ENCODE measurements at places on chromosomes 1 and 21.

DNA sequence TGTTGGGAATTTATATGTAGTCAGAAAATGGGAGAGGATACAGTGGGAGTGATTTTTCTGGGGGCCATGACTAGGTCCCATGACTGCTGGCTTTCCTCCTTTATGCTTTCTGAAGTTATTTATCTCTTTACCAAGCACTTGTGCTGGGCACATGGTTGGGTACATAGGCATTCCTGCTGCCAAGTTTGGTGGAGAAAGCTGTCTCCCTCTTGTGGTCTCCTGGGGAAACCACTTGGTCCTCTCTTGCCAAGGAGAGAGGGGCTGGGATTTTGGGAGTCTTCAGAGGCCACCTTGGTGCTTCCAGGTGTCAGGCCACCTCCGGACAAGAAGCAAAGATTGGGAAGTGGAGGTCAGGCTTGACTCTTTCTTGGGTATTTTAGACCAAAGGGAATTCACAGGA lies 120.2 kb upstream of the KCNE2 start:
- H3K27ac ChIP-seq: no peak overlapping the region
- no peak overlapping the region for H3K4me3 ChIP-seq
- no peaks in the 10 kb centered on the region for H3K27me3 ChIP-seq
- H3K36me3 ChIP-seq: peaks cover 18% of the 10 kb centered on the region

DNA sequence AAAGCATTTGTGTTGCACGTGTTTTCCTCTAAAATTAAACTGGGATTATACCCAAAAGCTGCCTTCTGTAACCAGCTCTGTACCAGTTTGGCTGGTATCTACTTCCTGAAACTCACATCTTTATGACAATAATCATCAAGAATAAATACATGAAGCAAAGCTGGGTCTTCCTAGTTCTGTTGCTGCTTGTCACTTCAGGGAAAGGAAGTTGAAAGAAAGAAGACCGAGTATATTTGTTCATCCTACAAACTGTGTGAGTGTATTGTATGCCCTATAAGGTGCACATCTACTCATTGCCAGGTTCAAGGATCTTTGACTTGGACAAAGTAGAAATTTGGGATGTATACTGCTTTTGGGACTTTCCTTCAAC lies 29.1 kb upstream of the IFNGR2 start:
- H3K36me3 ChIP-seq: peaks cover 18% of the 10 kb centered on the region
- no peaks in the 10 kb centered on the region for H3K27me3 ChIP-seq
- no peak overlapping the region for H3K4me3 ChIP-seq
- H3K4me1 ChIP-seq: peaks cover 2% of the 10 kb centered on the region

DNA sequence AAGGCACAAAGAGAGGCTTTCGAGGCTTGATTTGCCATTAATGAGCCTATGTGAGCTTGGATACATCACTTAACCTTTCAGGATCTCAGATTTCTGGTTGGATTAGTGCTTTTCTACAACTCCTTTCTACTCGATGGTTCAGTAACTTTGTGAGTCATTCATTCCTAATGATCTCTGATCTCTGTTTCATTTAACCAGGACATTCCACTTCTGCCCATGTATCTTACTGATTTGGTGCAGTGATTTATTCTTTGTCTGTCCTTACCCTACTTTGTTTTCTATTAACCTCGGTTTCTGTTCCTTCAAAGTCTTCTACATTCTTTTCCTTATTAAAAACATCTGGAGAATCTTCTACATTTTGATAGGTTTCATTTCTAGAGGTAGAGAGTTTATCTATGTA lies 94.6 kb upstream of the ZBTB18 start:
- H3K4me1 ChIP-seq: peaks cover 11% of the 10 kb centered on the region
- no peak for DNase-seq
- H3K27ac ChIP-seq: no peak overlapping the region
- no peaks in the 10 kb centered on the region for H3K27me3 ChIP-seq
- H3K4me3 ChIP-seq: no peak overlapping the region

DNA sequence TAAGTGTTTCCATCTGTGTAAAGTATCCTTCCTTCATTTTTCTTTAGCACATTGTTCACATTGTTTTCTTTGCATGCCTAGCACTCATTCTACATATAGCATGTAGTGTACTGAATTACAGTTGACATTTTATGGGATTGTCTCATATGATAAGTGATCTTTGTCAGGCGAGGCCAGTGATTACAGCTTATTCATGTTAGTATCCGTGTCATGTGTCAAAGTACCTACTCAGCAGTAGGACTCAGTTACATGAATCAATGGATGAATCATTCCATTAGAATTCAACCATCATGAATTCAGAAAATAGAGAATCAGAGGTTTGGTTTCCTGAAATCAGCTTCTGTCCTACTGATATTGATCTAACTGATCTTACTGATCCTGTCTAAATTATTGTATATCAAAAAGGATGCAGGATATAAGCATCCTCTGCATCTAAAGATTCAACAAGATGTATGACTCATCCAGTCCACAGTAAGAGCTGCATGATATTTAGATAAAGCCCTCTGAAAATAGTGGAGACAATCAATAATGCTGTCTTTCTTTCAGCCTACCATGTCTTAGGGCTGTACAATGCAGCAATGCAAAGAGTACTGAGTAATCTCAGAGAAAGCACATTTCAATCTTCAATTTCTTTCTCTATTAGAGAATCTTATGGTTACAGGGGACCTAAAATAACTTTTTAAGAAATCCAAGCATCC lies 20.7 kb upstream of the HRNR start:
- no peaks in the 10 kb centered on the region for H3K4me1 ChIP-seq
- H3K4me3 ChIP-seq: no peak overlapping the region
- H3K27me3 ChIP-seq: peaks cover 8% of the 10 kb centered on the region
- peaks cover 80% of the 10 kb centered on the region for H3K36me3 ChIP-seq

DNA sequence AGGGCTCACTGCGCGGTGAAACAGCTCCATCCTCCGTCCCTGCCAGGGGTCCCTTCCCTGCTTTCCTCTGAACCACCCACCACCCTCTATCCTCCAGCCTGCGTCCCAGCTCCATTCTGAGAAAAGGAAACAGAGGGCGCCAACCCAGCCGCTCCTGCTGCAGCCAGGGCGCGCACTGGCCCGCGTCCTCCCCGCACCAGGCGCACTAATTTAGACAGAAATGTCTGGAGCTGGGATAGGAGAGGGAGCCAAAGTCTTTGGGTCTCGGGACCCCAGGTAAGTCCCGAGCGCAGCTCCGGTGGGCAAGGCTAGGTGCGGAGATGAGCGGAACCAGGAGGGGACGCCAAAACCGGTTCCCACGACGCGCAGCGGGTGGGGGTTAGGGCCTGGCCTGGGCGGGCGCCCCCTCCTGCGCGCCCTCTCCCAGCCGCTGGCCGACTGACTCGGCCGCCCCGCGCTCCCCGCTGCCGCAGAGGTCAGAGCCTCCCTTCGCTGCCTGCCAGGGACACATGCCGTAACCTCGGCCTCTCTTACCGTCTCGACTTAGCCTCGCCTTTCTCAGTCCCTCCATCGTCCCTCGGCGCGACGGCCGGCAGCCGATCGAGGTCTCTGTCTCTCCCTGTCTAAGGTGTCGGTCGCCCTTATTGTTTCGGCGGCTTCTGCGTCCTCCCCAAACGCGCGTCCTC lies 2.0 kb downstream of the CAMK2N1 start:
- peaks cover 44% of the 10 kb centered on the region for H3K4me1 ChIP-seq
- peaks cover 77% of the 10 kb centered on the region for H3K27me3 ChIP-seq
- DNase-seq: peak; percentile 58
- H3K4me3 ChIP-seq: peak overlapping the region; percentile 82
- peaks cover 2% of the 10 kb centered on the region for H3K36me3 ChIP-seq
- no peak overlapping the region for H3K27ac ChIP-seq

GRCh38 chr1:119266386-119266785 lies 102.2 kb upstream of the HAO2 start:
- no peak for DNase-seq
- H3K27ac ChIP-seq: no peak overlapping the region
- H3K4me3 ChIP-seq: no peak overlapping the region

GRCh38 chr1:167704715-167705114 lies 17.1 kb upstream of the MPZL1 start:
- DNase-seq: no peak
- H3K36me3 ChIP-seq: no peaks in the 10 kb centered on the region
- no peaks in the 10 kb centered on the region for H3K27me3 ChIP-seq
- H3K27ac ChIP-seq: no peak overlapping the region
- peaks cover 44% of the 10 kb centered on the region for H3K4me1 ChIP-seq

DNA sequence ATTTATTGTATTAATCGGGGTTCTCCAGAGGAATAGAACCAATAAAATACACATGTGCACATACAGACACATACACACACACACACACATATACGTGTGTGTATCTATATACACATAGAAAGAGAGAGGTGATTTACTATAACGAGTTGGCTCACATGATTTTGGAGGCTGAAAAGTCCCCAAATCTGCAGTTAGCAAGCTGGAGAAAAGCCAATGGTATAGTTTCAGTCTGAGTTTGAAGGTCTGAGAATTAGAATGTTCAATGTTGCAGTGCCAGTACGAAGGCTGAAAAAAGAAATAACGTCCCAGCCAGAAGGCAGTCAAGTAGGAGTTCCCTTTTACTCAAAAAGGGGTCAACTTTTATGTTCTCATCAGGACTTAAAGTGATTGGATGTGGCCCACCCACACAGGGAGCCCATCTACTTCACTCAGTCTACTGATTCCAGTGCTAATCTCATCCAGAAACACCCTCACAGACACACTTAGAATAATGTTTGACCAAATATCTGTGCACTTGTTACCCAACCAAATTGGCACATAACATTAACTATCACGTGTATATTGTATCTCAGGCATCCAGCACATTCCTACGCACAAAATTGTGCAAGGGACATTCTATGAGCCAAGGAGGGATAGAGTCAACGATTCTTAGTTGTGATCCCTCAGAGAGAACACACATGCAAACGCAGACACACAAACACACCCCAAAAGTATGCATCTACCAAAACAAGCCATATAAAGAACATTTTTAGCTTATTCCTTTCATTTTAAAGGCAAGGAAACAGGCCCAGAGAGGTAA lies 195.5 kb upstream of the DUSP10 start:
- H3K27me3 ChIP-seq: no peaks in the 10 kb centered on the region
- H3K36me3 ChIP-seq: no peaks in the 10 kb centered on the region
- H3K4me3 ChIP-seq: no peak overlapping the region
- no peak for DNase-seq

- no peak for DNase-seq
- peaks cover 28% of the 10 kb centered on the region for H3K4me1 ChIP-seq
- no peaks in the 10 kb centered on the region for H3K27me3 ChIP-seq
- no peak overlapping the region for H3K4me3 ChIP-seq
- no peak overlapping the region for H3K27ac ChIP-seq
These were observed 12.0 kb downstream of the PGBD5 start for GRCh38 chr1:230414102-230414501.

GRCh38 chr1:235325854-235326253 lies 2.1 kb downstream of the ARID4B start:
- H3K4me3 ChIP-seq: peak overlapping the region; percentile 98
- no peaks in the 10 kb centered on the region for H3K27me3 ChIP-seq
- H3K27ac ChIP-seq: peak overlapping the region; percentile 86
- peaks cover 28% of the 10 kb centered on the region for H3K36me3 ChIP-seq
- no peak for DNase-seq

- H3K27me3 ChIP-seq: peaks cover 30% of the 10 kb centered on the region
- peaks cover 57% of the 10 kb centered on the region for H3K4me1 ChIP-seq
- H3K36me3 ChIP-seq: no peaks in the 10 kb centered on the region
- no peak overlapping the region for H3K27ac ChIP-seq
- H3K4me3 ChIP-seq: no peak overlapping the region
- DNase-seq: no peak
These were observed 412 bp downstream of the ABCA4 start for GRCh38 chr1:94120570-94120901.

DNA sequence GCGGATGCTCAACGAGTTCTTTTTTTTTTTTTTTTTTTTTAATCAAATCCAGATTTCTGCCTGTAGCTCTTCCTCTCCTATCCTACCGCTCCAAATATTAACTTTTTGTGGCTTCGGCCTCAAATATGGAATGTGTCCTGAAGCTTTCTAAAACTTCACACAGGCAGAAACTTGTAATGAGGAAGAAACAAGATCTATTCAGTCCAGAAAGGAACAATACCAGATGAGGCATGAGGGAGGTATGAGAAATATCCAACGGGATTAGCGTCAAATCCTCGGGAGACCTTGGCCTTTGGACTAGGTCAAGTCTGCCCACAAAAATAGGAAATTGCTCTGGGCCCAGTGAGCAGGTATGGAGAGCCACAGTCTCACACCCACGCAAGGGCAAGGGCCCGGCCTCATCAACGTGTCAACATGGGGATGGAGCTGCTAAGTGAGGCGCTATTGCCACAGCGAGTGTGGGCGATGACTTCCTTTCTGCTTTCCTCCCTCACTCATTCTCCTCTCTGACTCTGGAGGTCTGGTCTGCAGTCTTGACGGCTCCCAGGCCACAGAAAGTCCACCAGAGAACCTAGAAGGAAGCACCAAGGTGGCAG lies 66.6 kb downstream of the BCAR3 start:
- DNase-seq: no peak
- H3K27me3 ChIP-seq: no peaks in the 10 kb centered on the region

GRCh38 chr1:54248966-54249365 lies 49.0 kb downstream of the MRPL37 start:
- H3K27ac ChIP-seq: peak overlapping the region; percentile 12
- no peak for DNase-seq
- peaks cover 3% of the 10 kb centered on the region for H3K4me1 ChIP-seq
- H3K36me3 ChIP-seq: peaks cover under 1% of the 10 kb centered on the region
- no peaks in the 10 kb centered on the region for H3K27me3 ChIP-seq

GRCh38 chr1:1020415-1021009 lies 592 bp downstream of the AGRN start:
- DNase-seq: no peak
- peaks cover 31% of the 10 kb centered on the region for H3K4me1 ChIP-seq
- H3K4me3 ChIP-seq: peak overlapping the region; percentile 62
- H3K27ac ChIP-seq: no peak overlapping the region

DNA sequence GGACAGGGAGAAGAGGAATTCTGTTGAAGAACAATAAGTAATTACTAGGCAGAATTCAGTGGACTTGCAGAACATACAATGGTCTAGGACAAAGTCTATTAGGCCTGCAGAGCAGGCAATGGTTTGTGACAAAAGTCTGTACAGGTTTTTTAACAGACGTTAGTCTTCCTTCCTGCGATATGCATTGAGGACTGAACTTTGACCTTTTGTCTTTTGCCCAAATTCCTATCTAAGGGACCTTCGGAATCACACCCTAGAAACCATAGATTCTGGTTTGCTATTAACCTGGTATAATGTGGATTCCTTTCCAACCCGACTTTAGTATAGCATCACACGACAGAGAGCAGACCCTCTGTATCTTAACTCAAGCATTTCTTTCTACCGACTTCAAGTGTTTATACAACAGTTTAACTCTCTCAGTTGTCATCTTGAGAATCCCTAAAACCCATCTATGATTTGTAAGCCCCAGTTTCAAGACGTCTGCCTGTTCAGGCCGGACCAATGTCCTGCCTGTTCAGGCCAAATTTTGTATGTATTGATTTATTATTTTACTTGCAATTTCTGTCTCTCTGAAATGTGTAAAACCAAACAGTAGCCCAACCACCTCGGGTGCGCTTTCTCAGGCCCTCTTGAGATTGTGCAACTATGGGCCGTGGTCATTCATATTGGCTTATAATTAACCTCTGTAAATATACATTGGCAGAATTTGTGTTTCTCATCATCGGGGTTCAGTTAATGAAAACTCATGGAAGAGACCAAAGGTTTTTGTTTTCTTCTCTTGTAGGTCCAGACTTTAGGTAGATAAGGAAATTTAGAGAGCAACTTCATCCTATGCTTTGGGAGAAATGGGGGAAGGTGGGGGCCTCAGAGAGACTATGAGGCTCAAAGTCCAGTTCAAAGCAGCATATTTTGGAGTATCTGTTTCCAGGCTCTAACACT lies 76.9 kb upstream of the TNFSF18 start:
- H3K4me3 ChIP-seq: no peak overlapping the region
- H3K27me3 ChIP-seq: no peaks in the 10 kb centered on the region
- no peak for DNase-seq
- no peak overlapping the region for H3K27ac ChIP-seq
- H3K4me1 ChIP-seq: peaks cover 34% of the 10 kb centered on the region
- H3K36me3 ChIP-seq: no peaks in the 10 kb centered on the region

- no peak overlapping the region for H3K27ac ChIP-seq
- H3K36me3 ChIP-seq: peaks cover 2% of the 10 kb centered on the region
- no peak overlapping the region for H3K4me3 ChIP-seq
These were observed 226.9 kb upstream of the IRF2BP2 start for GRCh38 chr1:234836776-234837357.

All from WTC11 (cell line).